ENCODE measurements at places on chromosomes 11 and 22. TPM values are rescaled to one million over a fixed set of nuclear protein-coding genes. Genes with fewer than 3 reads are reported as not detected.

The DDX25 gene
- total RNA-seq, result not detected

The ELFN2 gene
- total RNA-seq, result 0.03 TPM

The SLC22A12 gene
- total RNA-seq, result not detected

The C11orf97 gene
- not detected for total RNA-seq

The SMTNL1 gene
- not detected for total RNA-seq

The PDE3B gene
- total RNA-seq, result 8.7 TPM

The KRTAP5-7 gene
- total RNA-seq, result not detected

The MMP13 gene
- total RNA-seq, result not detected

The IFITM1 gene
- 123 TPM for total RNA-seq

The MN1 gene
- total RNA-seq, result 6.4 TPM

The GLYATL2 gene
- 0.27 TPM for total RNA-seq
